ENCODE measurements at places on chromosomes 2 and 18. TPM values are rescaled to one million over a fixed set of nuclear protein-coding genes. Genes with fewer than 3 reads are reported as not detected.

DNA sequence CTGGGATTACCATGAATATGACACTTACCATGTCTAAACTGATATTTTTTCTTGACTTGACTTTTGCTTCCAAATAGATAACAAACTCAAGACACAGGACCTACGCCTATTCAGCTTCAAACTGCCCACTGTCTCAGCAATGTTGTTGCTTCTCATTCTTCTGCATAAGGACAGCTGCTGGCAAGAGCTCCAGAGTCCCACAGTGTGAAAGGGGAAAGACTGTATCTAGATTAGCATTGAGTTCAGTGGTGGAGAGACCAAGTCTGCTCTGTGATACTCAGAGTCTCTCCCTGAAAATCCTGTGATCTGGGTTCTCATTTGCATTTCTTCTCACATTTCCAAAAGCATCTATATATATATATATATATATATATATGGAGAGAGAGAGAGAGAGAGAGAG is 247.9 kb upstream of the NT5C1B start:
- no peak for DNase-seq

DNA sequence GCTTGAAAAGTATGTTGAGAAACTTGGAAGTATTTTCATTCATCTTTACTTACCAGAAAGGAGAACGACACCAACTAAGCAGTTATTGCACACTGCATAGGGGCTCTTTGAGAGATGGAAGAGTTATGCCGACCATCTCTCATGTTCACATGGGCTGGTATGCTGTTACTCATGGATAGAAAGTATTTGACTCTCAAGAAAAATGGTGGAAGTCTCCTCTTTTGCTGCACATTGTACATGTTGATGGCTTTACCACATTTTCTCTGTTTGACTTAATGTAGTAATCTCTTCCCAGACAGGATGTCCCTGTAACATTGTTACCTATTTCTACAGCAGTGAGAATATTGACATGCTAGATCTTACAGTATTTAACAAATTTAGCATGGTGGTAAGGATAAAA is 23.2 kb downstream of the CAB39 start:
- DNase-seq = no peak

DNA sequence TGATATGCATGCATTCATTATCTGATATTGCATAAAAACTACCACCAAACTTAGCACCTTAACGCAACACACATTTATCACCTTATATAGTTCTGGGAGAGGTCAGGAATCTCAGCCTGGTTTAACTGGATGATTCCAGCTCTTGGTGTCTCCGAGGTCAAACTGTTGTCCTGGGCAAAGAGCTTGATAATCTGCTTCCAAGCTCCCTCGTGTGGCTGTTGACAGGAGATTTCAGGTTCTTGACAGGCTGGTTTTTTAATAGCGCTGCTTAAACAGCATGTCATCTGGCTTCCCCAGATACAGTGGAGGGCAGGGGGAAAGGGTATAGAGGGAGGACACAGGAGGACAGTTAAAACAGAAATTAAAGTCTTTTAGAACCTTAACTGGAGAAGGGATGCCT is 785.0 kb downstream of the CNTNAP5 start:
- peak; percentile 83 for DNase-seq

- DNase-seq = no peak
These were observed 10.5 kb upstream of the PRELID3A start for GRCh38 chr18:12397254-12397653.

REG1B gene
- total RNA-seq = not detected

COL4A4 gene
- total RNA-seq = 0.14 TPM

DSG1 gene
- total RNA-seq = not detected
